Effector CD8-positive, alpha-beta T cell (primary cell): ENCODE measurements at places on chromosomes 5 and 9.

- no peak for DNase-seq
These were observed 141.7 kb downstream of the SPOCK1 start for GRCh38 chr5:137357436-137357835.

GRCh38 chr9:111621895-111622480, 9.1 kb upstream of the DNAJC25 start:
- DNase-seq = no peak

DNA sequence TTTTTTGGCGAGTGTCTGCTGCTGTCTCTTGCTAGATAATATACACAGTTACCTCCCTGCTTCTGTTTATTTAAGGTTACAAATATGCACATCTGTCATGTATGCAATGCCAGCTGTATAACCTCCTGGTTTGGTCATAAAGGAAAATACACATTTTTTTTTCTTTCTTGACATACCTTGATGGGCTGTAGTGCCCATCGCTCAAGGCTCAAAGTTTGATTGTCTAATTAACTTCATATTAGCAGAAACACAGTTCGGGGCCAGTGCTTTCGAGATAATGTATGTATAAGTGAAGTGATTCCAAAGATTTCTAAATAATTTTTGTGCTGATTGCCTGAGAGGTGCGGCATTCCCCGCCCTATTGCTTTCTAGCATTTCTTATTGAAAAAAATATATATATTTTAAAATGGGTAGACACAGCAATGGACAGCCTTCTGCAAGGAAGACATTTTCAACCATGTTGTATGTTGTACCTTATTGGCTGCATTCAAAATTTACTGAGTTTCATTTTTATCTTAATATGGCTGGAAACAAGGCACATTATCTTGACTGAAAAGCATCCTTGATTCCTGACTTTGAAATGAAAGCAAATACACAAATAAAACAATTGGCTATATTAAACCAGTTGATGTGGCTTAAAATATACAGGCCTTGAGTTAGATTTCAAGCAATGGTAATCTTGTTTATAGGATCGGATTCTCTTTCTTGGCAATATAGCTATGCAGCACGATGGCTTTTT, 206.2 kb downstream of the MEF2C start:
- no peak for DNase-seq

GRCh38 chr9:114958844-114959235, 28.4 kb upstream of the TNFSF8 start:
- DNase-seq = no peak

- DNase-seq = no peak
These were observed 45.1 kb upstream of the FAM120A start for GRCh38 chr9:93406371-93406770.

GRCh38 chr9:123417289-123418051, 61.5 kb downstream of the CRB2 start:
- DNase-seq = no peak

DNA sequence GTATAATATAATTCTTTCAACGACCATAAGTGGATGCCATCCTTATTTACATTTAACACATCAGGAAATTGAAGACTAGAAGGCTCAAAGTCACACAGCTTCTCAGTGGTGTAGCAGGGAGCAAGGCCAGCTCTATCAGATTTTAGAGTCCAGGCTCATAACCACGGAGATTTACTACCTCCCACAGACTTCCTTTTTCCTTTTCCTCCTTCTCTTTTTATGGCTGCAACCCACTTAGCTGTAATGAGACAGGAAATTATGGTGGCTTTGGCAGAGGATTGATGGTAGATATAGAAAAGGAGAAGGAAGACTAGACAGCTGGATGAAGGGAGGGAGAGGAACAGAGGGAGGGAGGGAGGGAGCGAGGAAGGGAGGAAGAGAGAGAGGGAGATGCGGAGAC, 47.4 kb downstream of the SPEF2 start:
- DNase-seq = no peak

DNA sequence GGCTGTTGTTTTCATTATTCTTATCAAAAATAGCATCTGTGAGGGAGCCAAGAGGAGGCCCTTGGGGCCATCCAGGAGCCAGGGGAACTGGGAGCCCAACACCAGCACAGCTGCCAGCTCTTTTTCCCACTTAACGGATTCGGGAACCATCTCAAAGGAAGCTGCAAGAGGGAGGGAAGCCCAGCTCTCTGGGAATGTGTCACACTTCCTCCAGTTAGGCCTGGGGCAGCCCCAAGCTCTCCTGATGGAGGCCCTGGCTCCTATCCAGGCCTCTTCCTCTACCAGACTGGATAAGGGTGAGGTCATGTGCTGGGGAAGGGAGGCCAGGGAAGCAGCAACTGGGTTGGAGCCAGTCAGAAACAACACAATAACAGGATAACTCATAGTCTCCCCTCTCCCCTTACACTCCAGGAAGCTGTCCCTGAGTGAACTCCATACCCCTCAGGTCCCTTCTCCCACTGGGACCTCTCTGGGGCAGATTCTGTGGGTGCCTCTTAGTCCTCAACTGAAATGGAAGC, 12.7 kb downstream of the CSF2 start:
- no peak for DNase-seq

GRCh38 chr9:28820741-28821140, 1247.5 kb upstream of the C9orf72 start:
- DNase-seq = no peak
